SW 1271 (cell line): ENCODE measurements at places on chromosomes 7 and 10.

DNA sequence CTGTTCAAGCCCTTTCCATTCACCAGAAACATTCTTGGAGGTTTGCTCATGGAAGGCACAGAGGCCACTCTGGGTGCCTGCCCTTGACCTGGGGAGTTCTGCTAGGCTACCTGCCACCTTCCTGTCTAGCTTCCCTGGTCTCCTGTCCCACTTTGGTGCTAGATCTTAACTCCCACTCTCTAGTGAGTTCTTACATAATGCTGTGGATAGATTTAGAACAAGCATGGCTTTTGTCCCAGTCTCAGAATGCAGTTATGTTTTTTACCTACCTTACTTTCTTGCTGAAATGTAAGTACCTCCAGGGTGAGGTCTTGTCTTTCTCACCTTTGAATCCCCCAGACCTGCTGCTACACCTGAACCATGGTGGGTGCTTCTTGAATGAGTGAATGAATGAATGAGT is 1252.3 kb downstream of the TYW1 start:
- no peak for DNase-seq

- DNase-seq: no peak
Measured at GRCh38 chr10:82267960-82268359, 393.0 kb downstream of the NRG3 start.

DNA sequence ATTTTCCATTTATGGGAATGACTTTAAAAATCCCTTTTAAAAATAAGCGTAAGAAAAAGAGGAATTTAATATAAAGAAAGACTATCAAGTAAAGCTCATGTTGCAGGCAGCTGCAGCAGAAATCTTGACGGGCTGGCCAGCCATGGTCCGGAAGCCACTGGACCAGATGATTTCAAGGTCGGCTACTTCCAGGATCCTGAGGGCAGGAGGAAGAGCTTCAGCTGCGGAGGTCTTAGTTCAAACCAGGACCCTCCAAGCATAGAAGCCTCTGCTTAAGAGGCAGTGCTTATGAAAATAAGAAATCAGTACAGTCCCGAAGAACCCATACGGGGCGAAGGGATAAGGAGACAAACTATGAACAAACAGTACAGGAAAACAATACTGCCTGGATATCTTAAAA is 220.2 kb upstream of the CELF2 start:
- DNase-seq: no peak

DNA sequence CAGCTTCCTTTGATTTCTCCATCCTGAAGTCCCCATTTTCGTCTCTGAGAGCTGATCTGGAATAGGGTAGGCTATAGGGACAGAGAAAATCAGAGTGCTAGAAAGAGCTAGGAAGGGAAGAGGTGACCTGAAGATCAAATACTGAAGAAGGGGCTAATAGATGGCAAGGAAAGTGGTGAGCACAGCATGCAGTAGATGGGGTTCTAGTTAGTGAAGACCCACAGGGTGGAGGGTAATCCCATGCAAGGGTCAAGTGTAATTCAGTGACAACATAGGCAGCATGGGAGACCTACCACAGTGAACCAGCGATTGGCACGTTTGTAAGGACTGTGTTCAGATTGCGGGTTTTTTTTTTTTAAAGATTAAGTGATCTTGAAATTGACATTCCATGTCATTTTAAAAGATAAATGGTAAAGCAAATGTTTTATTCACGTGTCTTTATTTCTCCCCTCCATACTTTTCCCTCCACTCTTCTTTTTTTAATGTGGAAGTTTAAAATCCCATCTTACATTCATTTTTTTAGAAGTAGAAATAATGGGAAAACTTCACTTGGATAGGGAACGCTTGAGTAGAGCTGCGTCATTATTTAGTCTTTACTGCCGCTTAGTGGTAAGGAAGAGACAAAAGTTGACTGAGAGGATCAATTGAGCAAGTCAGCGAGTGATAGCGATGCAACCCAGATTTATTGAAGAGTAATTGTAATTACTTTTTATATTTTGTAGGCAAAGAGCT is 21.0 kb upstream of the ABI1 start:
- no peak for DNase-seq

GRCh38 chr7:50298811-50299562 is 5.5 kb upstream of the IKZF1 start:
- DNase-seq: no peak

DNA sequence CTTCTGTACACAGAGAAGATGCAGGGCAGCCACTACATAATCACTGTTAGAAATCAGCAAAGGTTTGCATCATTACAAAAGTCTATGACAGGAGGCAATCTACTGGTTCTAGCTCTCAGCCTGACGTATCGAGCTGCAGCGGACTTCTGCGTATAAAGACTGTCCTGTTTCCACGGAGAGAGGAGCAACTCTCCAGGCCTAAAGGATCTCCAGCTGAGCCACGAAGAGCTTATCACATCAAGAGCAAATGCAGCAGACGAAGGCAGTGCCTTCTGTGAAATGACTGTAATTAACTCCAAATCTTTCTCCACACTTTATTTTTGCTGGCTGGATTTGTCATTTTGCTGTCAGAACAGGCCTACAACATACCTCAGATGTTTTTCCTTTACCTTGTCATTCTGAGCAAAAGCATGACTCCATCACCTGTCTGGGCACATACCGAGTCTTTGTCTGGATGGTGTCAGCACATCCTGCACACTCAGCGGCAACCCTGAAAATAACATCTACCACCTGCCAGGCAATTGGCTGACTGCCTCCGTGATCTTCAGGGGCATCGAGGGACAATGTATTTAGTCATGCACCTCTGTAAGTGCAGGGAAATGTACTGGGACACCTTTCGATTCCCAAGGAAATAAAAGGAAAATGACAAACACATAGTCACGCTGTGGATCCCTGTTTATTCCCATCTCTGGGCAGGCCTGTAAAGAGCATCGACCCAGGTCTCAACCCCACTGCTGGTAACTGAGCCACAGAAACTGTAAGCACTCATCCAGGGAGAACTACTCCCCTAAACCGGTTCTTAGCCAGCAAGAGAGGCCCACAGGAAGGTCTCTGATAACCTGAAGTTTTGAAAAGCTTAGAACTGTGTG is 26.3 kb upstream of the SH3PXD2A start:
- no peak for DNase-seq
